ENCODE measurements at places on chromosomes 6 and 20.

- H3K36me3 ChIP-seq = peaks cover 75% of the 10 kb centered on the region
- no peak for DNase-seq
- peak overlapping the region; percentile 74 for H3K27ac ChIP-seq
These were observed 37.7 kb downstream of the SYTL3 start for GRCh38 chr6:158687506-158687905.

GRCh38 chr20:6295127-6295866, 172.5 kb upstream of the FERMT1 start:
- DNase-seq = no peak
- H3K36me3 ChIP-seq = no peaks in the 10 kb centered on the region
- peak overlapping the region; percentile 53 for H3K27ac ChIP-seq
- H3K4me3 ChIP-seq = no peak overlapping the region
- no peaks in the 10 kb centered on the region for H3K27me3 ChIP-seq

DNA sequence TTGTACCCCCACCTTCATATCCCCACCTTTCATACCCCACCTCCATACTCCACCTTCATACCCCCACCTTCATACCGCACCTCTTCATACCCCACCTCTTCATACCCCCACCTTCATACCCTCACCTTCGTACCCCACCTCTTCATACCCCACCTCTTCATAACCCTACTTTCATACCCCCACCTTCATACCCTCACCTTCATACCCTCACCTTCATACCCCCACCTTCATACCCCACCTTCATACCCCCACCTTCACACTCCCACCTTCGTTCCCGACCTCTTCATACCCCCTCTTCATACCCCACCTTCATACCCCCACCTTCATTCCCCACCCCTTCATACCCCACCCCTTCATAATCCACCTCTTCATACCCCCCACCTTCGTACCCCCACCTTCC, 92.9 kb upstream of the NAA20 start:
- H3K4me3 ChIP-seq = no peak overlapping the region
- no peak for DNase-seq
- no peaks in the 10 kb centered on the region for H3K4me1 ChIP-seq
- peaks cover 2% of the 10 kb centered on the region for H3K27me3 ChIP-seq
- H3K27ac ChIP-seq = no peak overlapping the region

- H3K36me3 ChIP-seq = no peaks in the 10 kb centered on the region
- no peak for DNase-seq
- no peak overlapping the region for H3K4me3 ChIP-seq
- peaks cover 40% of the 10 kb centered on the region for H3K27me3 ChIP-seq
These were observed 32.4 kb downstream of the OR5V1 start for GRCh38 chr6:29336269-29336668.

DNA sequence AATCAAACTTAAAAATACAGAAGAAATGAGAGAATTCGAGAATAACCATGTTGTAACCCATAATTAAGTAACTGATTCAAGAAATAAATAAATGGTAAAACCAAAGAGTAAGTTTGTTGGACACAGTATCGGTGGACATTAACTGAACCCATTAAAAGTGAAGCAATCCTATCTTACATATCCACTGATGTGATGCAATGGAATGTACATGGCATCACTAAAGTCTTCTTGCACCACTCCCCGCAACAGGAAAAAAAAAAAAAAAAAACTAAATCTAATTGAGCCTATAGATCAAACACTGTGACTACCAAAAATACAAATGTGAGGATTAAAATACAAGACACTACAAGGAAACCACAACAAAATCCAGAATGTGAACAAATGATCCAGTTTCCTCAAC, 7.9 kb downstream of the SNX14 start:
- no peak for DNase-seq
- H3K4me3 ChIP-seq = no peak overlapping the region
- H3K27ac ChIP-seq = no peak overlapping the region
- peaks cover 65% of the 10 kb centered on the region for H3K36me3 ChIP-seq
- no peaks in the 10 kb centered on the region for H3K27me3 ChIP-seq
- H3K4me1 ChIP-seq = peaks cover 38% of the 10 kb centered on the region

GRCh38 chr6:45487645-45488044, 109.9 kb upstream of the SUPT3H start:
- DNase-seq = no peak
- H3K27ac ChIP-seq = no peak overlapping the region
- H3K4me1 ChIP-seq = peaks cover 60% of the 10 kb centered on the region
- H3K27me3 ChIP-seq = no peaks in the 10 kb centered on the region
- H3K4me3 ChIP-seq = no peak overlapping the region

DNA sequence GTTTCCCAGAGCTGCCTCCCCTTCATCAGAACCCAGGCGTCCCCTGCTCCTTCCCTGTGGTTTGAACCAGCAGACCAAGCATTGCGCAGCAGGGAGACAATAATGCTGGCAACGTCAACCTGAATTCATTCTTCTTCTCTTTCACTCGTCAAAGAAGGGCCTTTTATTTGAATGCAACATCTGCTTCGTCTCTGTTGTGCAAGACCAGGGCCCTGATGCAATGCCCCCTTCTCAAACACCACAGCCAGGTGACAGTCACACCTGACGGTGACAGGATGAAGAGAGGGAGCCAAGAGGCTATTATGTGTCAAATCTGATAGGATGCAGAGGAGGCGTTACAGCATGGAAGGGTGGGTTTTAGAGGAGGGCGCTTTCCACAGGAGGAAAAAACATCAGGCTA, 8.0 kb downstream of the INSM1 start:
- peaks cover 50% of the 10 kb centered on the region for H3K27me3 ChIP-seq
- H3K4me3 ChIP-seq = no peak overlapping the region
- H3K4me1 ChIP-seq = peaks cover 5% of the 10 kb centered on the region
- H3K27ac ChIP-seq = no peak overlapping the region
- DNase-seq = no peak
- no peaks in the 10 kb centered on the region for H3K36me3 ChIP-seq

DNA sequence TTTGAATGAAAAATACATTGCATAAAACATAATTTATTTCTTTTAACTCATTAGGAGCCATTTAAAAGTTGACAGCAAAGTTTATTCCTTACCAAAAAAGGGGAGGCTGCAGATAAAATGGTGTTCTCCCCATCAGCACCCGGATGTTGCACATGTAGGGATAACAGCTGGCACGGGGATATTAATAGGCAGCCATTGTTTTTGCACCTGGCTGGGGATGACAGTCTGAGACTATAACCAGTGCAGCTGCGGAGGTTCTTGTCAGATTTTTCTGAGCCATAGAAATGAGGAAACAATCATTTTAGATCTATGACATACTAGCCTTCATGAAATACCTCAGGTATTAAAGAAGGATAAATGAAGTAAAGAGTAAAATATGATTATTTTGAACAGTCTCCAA, 20.1 kb upstream of the HECA start:
- no peak for DNase-seq
- no peaks in the 10 kb centered on the region for H3K27me3 ChIP-seq
- H3K4me3 ChIP-seq = no peak overlapping the region
- H3K27ac ChIP-seq = no peak overlapping the region
- H3K36me3 ChIP-seq = peaks cover 8% of the 10 kb centered on the region

GRCh38 chr6:169960003-169960344, 208.6 kb downstream of the ERMARD start:
- H3K27me3 ChIP-seq = peaks cover 3% of the 10 kb centered on the region
- H3K27ac ChIP-seq = no peak overlapping the region
- no peaks in the 10 kb centered on the region for H3K36me3 ChIP-seq
- no peak for DNase-seq
- H3K4me1 ChIP-seq = peaks cover 30% of the 10 kb centered on the region
- H3K4me3 ChIP-seq = no peak overlapping the region

- peak overlapping the region; percentile 88 for H3K27ac ChIP-seq
- H3K4me1 ChIP-seq = peaks cover 91% of the 10 kb centered on the region
- H3K27me3 ChIP-seq = peaks cover 2% of the 10 kb centered on the region
- H3K36me3 ChIP-seq = peaks cover 21% of the 10 kb centered on the region
- DNase-seq = peak; percentile 37
These were observed 11.5 kb downstream of the PRDM1 start for GRCh38 chr6:106097411-106098231.

- H3K27me3 ChIP-seq = peaks cover 2% of the 10 kb centered on the region
- DNase-seq = no peak
- no peaks in the 10 kb centered on the region for H3K4me1 ChIP-seq
- H3K27ac ChIP-seq = no peak overlapping the region
- no peak overlapping the region for H3K4me3 ChIP-seq
These were observed 49.8 kb downstream of the PHACTR1 start for GRCh38 chr6:12766365-12766764.

DNA sequence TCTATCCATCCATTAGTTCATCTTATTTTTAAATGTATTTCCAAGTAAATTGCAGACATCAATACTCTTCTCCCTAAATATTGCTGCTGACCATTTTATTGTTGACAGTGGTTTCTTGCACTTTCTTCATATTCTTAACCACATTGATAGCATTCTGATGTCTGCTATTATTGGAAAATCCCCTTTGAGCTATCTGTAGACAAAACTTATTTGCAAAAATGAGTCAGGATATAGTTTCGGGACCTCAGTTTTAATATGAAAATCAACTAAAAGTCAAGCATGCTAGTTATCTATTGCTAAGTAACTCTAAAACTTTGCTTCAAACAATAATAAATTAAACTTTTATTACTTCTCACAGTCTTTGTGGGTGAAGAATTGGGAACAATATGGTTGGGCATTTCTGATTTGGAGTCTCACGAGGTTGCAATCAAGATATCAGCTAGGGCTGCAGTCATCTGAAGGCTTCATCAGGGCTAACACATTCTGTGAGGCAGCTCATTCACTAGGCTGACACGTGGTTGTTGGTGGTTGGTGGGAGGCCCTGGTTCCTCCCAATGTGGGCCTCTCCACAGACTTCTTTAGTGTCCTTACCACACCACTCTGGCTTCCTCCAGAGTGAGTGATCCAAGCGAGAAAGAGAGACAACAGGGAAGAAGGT, 32.7 kb downstream of the CD109 start:
- peaks cover 53% of the 10 kb centered on the region for H3K4me1 ChIP-seq
- peak; percentile 53 for DNase-seq
- peak overlapping the region; percentile 36 for H3K4me3 ChIP-seq
- H3K36me3 ChIP-seq = peaks cover 13% of the 10 kb centered on the region
- no peaks in the 10 kb centered on the region for H3K27me3 ChIP-seq

- no peak overlapping the region for H3K4me3 ChIP-seq
- no peaks in the 10 kb centered on the region for H3K4me1 ChIP-seq
- no peak overlapping the region for H3K27ac ChIP-seq
- peaks cover 15% of the 10 kb centered on the region for H3K27me3 ChIP-seq
- DNase-seq = no peak
These were observed 8.2 kb upstream of the HRH3 start for GRCh38 chr20:62227977-62228958.

- DNase-seq = no peak
- H3K27ac ChIP-seq = no peak overlapping the region
- H3K4me3 ChIP-seq = no peak overlapping the region
- no peaks in the 10 kb centered on the region for H3K4me1 ChIP-seq
These were observed 12.9 kb upstream of the DSP start for GRCh38 chr6:7528565-7528964.

DNA sequence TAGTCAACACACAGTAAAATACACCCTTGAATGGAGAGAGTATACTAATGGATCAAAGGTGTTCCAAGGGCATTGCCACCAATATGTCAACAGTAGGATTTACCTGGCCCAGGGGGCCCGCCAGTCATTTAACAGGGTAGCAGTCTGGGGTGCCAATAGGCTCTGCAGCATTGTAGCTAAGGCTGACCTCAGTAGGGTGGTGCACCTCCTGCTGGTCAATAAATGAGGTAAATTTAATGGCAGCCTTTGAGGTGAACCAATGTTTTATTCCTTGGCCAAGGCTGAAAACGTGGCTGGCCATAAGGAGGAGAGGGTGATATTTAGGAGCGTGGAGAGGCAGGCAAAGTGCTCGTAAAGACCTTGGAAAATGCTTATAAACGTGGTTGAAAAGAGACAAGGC, 147.2 kb downstream of the RPS12 start:
- DNase-seq = no peak
- peaks cover 16% of the 10 kb centered on the region for H3K27me3 ChIP-seq
- no peak overlapping the region for H3K27ac ChIP-seq
- no peak overlapping the region for H3K4me3 ChIP-seq
- H3K36me3 ChIP-seq = no peaks in the 10 kb centered on the region

- DNase-seq = peak; percentile 51
- H3K27ac ChIP-seq = peak overlapping the region; percentile 96
- peaks cover 38% of the 10 kb centered on the region for H3K4me1 ChIP-seq
- H3K36me3 ChIP-seq = no peaks in the 10 kb centered on the region
These were observed 435 bp downstream of the ZSWIM3 start for GRCh38 chr20:45857882-45858216.

DNA sequence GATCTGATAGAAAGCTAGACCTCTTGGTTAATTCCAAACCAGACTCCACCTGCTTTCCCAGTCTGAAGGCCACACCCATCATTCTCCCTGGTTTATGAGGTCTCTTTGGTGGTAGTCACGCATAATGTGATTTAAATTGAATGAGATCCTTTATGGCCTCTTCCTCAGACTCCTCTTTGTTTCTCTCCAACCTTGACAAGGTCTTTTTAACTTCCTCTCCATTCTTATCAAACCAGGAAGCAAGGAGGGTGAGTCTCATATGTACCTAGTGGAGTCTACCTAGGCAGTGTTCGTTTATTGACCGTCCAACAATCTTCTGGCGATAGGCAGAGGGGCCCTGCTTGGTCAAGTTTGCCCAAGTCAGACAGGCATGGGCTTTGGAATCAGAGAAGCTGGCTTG, 184.2 kb upstream of the LAMP5 start:
- no peak overlapping the region for H3K4me3 ChIP-seq
- no peak overlapping the region for H3K27ac ChIP-seq
- no peak for DNase-seq
- no peaks in the 10 kb centered on the region for H3K4me1 ChIP-seq
- H3K27me3 ChIP-seq = no peaks in the 10 kb centered on the region
- no peaks in the 10 kb centered on the region for H3K36me3 ChIP-seq

- peaks cover 54% of the 10 kb centered on the region for H3K4me1 ChIP-seq
- no peak overlapping the region for H3K4me3 ChIP-seq
These were observed 535 bp downstream of the NCR2 start for GRCh38 chr6:41335943-41336342.

GRCh38 chr6:129597023-129597713, 112.8 kb downstream of the ARHGAP18 start:
- H3K27ac ChIP-seq = no peak overlapping the region
- no peaks in the 10 kb centered on the region for H3K27me3 ChIP-seq
- no peak for DNase-seq
- H3K4me1 ChIP-seq = peaks cover 13% of the 10 kb centered on the region
- H3K4me3 ChIP-seq = no peak overlapping the region
- no peaks in the 10 kb centered on the region for H3K36me3 ChIP-seq

GRCh38 chr6:98929498-98930060, 18.2 kb downstream of the FBXL4 start:
- DNase-seq = no peak
- no peak overlapping the region for H3K27ac ChIP-seq
- no peak overlapping the region for H3K4me3 ChIP-seq
- peaks cover 39% of the 10 kb centered on the region for H3K4me1 ChIP-seq
- peaks cover 58% of the 10 kb centered on the region for H3K36me3 ChIP-seq
- no peaks in the 10 kb centered on the region for H3K27me3 ChIP-seq

DNA sequence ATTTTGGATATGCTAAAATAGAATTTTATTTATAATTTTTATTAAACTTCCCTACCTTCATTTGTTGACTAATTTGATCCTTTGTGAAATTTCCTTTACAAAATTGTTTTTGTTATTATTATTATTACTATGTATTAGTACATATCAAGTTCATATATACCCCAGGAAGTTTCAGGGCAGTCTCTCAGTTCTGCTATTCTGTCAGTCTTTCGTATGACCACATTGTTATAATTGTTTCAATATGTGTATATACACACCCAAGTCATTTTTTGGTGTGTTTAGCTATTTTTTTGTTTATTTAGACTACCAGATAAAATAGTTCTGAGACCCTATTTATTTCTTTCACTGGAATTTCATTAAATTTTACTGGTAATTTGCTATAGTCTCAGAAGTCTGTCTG, 72.1 kb downstream of the NKAIN2 start:
- no peak for DNase-seq
- H3K27me3 ChIP-seq = no peaks in the 10 kb centered on the region
- no peak overlapping the region for H3K4me3 ChIP-seq
- no peak overlapping the region for H3K27ac ChIP-seq
- no peaks in the 10 kb centered on the region for H3K36me3 ChIP-seq
